HS-5 (cell line): ENCODE measurements at places on chromosomes 12 and 14.

- DNase-seq: no peak
These were observed 11.0 kb downstream of the ZFC3H1 start for GRCh38 chr12:71652656-71653055.

GRCh38 chr12:3168223-3169221 is 91.3 kb downstream of the TSPAN9 start:
- DNase-seq: peak; percentile 89

DNA sequence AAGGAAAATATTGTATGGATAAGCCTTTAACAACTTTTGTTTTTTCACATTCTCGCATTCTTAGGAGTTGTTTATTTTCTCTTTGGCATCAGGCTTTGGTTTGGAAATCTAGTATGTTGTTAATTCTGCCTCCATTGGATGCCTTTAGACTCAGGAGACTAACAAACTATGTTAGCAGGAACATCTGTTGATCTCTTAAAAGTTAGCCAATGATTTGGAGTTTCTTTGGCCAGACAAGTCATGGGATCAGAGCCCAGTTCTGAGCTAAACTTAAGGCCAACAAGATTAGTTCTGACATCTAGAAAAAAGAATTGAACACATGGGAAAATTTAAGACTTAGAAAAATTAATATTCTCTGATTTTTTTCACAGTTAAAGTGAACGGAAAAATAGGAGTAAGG is 35.3 kb upstream of the STRAP start:
- no peak for DNase-seq

GRCh38 chr12:130978785-130979184 is 25.1 kb downstream of the ADGRD1 start:
- no peak for DNase-seq

DNA sequence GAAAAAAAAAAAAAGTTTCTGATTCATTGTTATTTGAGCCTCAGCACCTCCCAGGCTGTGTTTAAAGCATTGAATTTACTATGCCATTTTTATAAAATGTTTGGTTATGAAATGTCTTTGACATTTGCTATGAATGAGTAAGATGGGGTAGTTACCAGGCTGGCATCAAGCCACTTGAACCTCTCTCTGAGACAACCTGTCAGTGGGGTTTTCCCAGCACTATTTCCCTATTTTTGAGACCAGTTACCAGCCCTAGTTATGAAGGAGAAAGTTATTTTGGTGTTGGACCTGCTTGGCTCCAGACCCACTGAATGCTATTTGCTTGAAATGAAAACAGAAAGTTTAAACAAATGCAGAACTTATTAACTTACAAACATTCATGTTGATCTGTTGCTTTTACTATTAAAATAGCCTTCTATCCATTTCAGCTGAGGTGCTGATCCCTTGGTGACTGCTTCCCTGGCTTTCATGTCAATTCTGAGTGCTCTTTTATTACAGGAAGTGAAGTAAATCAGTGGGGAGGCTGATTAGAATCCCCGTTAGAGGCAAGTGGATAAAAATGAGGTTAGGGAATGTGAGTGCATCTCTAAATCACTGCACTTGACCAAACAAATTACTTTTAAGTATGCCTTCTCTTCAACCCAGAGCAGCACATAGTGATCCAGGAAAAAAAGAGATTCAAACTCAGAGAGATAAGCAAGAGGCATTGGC is 37.8 kb downstream of the LLPH start:
- peak; percentile 16 for DNase-seq

GRCh38 chr12:98194591-98194990 is 320.8 kb upstream of the TMPO start:
- no peak for DNase-seq

- no peak for DNase-seq
These were observed 115.6 kb upstream of the PKP2 start for GRCh38 chr12:33012226-33012625.

GRCh38 chr12:131773582-131774221 is 54.5 kb upstream of the MMP17 start:
- no peak for DNase-seq

DNA sequence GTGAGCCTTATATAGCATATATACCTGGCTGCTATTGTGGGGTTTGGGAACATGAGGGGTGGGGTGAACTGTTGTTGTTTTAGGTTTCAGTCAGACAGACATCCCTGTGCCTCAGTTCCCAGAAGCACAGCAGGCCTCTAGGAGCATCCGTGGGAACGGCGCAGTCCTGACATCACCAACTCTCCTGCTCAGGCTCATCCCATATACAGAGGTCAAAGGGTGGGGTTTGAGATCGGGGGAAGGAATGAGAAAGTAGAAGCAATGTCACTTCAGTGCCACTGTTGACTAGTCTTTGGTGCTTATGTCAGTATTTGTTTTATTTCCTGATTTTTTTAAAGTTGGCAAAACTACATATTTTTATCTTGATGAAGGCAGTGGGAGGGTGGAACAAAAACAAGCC is 43.1 kb upstream of the A2ML1 start:
- DNase-seq: no peak

- DNase-seq: no peak
These were observed 612 bp downstream of the CIDEB start for GRCh38 chr14:24307156-24307574.

DNA sequence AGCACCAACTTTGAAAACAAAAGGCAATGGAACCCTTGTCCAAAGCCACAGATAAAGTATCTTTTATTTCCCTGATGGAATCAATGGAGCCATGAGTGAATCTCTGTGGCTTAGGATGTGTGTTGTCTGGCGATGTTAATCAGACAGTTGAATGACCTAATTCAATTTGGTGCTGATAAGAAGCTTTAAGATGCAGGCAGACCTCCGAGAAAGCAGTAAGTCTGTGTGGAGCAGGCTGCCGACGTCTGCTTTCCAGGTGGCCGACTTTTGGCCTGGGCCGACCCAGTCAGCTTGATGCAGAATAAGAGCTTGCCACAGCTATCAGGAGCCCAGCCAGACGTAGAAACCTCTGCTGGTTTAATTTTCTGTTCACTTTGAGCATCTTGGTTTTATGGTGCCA is 21.1 kb upstream of the TMEM132C start:
- DNase-seq: no peak

GRCh38 chr12:93173178-93173957 is 204.4 kb upstream of the NUDT4 start:
- DNase-seq: no peak

DNA sequence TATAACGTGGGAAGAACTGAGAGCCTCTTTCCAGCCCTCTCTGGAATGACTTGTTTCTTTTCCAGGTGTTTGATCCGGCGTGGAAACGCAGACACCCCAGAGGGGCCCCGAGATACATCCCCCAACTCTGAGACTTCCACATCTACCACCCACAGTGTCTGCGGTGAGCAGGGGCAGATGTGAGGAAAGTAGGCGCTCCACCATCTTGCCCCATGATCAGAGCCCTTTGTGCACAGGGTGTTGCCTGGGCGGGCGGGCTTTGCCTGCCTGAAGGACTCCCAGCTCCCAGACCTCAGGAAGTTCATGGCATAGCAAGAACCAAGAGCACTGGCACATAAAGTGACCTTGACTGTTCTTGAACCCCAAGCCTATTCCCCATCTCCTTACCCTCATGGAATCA is 2.8 kb downstream of the CARMIL3 start:
- no peak for DNase-seq

GRCh38 chr12:111440152-111440551 is 34.4 kb downstream of the SH2B3 start:
- no peak for DNase-seq

DNA sequence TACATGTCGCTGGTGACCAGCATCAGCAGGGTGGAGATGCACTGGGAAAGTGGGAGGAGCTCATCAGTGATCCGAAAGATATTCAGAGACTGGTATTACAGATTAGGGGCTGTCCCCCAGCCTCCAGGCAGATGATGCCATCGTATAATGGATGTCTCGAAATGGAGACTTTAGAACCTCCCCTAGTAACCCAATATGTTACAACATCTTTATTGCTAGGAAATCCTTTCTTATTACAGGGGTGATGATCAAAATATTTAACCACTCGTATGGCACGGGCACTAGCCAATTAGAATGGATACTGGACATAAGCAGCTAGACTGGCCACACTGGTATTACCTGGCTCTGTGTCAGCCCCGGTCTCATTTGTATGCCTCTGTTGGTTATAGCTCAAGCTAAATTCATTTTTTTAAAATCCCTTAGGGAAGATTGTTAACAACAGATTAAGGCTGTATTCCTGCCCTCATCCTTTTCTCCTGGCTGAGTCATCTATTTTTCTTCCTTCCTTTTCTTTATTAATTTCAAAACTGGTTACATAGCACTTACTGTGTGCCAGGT is 10.8 kb upstream of the CEBPE start:
- no peak for DNase-seq
